Skin of body (tissue), 3 donors: ENCODE measurements at places on chromosomes 6 and 20. TPM values are rescaled to one million over a fixed set of nuclear protein-coding genes. Genes with fewer than 3 reads are reported as not detected.

The TRIM31 gene
- total RNA-seq = not detected

DNA sequence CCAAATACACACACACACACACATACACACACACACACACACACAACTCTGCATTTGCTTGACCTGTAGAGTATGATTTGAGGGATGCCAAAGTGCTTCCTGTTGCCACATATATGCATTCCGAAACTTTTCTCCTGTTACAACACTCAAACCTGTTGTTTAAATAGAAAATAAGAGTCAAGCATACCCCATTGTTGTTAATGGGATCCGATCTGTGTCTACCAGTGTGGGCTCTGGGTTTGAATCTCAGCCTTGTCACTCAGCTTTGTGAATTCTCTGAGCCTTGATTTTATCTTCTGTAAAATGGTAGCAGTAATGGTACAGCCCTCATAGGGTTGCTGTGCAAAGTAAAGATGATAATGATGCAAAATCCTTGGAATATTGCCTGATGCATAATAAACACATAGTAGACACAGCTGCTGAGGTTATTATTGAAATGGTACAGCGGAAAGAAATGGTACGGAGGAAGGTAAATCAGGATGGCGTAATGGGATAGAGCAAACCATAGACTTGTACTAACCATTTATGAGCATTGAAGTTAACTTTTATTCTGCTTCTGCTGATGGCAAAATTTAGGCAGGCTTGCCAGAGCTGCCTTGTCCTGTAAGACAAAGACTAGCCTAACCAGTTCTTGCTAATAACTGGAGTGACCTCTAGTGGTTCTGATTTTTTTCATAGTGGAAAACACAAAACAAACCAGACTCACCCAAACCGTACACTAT lies 113.5 kb upstream of the PHACTR1 start:
- no peak for DNase-seq

GRCh38 chr6:16803294-16804200 lies 42.3 kb upstream of the ATXN1 start:
- peak; percentile 82 for DNase-seq

- no peak for DNase-seq
These were observed 58.2 kb downstream of the ZNF831 start for GRCh38 chr20:59221707-59222252.

GRCh38 chr20:36094497-36094896 lies 60.0 kb upstream of the EPB41L1 start:
- DNase-seq = peak; percentile 30

GRCh38 chr6:162679681-162680080 lies 47.9 kb downstream of the PRKN start:
- no peak for DNase-seq

GRCh38 chr20:34948030-34948429 lies 7.6 kb downstream of the GSS start:
- no peak for DNase-seq

GRCh38 chr6:125797886-125798444 lies 7.2 kb downstream of the NCOA7 start:
- no peak for DNase-seq

- no peak for DNase-seq
These were observed 16.4 kb downstream of the CASS4 start for GRCh38 chr20:56428410-56428809.

GRCh38 chr6:15370733-15371671 lies 125.1 kb downstream of the JARID2 start:
- no peak for DNase-seq

DNA sequence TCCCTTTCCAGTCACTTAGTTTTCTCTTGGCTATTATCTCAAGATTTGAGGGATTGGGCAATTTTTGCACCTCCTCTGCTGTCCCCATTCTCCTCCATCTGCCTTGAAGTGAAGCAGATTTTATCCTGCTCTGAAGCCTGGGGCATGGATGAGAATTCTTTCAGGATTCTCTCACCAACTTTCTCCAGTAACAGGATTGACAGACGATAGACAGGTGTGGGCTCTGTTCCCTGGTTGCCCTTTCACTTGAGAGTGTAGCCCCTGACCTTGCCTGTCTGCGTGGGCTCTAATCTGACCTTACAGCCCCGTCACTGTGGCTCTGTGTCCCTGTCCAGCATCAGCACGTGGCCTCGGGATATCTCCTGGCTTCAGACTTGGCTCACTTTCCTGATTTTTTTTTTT lies 27.1 kb downstream of the CDYL start:
- no peak for DNase-seq

DNA sequence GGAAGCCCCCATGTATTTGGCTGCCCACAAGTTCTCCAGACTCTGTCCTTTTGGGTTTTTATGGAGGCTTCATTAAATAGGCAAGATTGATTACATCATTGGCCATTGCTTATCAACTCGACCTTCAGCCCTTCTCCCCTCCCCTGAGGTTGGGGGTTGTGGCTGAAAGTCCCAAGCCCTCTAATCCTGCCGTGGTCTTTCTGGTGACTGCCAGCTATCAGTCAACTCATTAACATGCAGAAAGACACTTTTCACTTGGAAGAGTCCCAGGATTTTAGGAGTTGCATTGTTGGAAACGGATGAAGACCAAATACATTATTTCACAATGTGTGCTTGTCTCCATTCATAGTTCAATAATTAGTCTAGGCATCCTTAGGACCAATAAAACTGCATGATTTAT lies 9.5 kb downstream of the CDC5L start:
- DNase-seq = no peak

DNA sequence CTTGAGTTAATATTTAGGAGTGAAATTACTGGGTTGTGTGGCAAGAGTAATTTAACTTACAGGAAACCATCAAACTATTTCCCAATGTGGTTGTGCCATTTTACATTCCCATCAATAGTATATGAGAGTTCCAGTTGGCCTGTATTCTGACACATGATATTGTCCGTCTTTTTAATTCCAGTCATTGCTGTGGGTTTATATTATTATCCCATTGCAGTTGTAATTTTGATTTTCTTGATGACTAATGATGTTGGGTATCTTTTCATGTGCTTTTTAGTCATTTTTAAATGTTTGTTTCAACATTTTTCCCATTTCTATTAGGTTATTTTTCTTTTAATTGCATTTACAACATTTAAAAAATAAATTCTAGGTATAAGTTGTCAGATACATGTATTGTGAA lies 614.0 kb downstream of the UTRN start:
- DNase-seq = no peak

The FLRT3 gene
- 50.4 TPM for total RNA-seq

GRCh38 chr6:37557645-37558114 lies 58.0 kb upstream of the CCDC167 start:
- no peak for DNase-seq

DNA sequence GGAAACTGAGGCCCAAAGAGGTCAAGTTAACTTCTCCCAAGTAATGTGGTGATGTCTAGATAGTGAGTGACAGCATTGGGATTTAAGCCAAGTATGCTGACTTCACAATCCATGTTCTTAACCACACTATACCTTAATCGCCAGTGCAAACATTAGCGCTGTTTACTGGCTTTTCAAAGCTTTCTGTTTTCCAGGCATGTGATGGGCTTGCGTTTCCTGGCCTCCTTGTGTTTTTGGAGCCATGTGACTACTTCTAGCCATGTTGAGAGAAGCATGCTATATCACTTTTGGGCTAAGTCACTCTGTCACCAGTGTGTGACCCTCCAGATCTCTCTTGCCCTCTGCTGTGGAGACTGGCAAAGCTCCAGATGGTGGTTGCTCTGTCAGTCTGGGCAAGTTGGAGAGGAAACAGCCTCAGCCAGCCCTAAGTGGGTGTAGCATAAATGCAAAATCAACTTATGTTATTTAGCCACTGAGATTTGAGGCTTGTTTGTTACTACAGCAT lies 76.9 kb downstream of the ANKRD6 start:
- no peak for DNase-seq

The SAPCD1 gene
- total RNA-seq = 3.9 TPM

- DNase-seq = no peak
These were observed 7.6 kb upstream of the SRSF3 start for GRCh38 chr6:36586606-36587005.
